ENCODE measurements at places on chromosomes 3 and 15. TPM values are rescaled to one million over a fixed set of nuclear protein-coding genes. Genes with fewer than 3 reads are reported as not detected.

GREM1 gene
- total RNA-seq = 0.98 TPM

CCR1 gene
- total RNA-seq = not detected

ERICH6 gene
- not detected for total RNA-seq

CHRNA5 gene
- 6.9 TPM for total RNA-seq

RFTN1 gene
- 41.2 TPM for total RNA-seq

CD47 gene
- total RNA-seq = 61.4 TPM

ANKRD34C gene
- total RNA-seq = not detected

DET1 gene
- 5.3 TPM for total RNA-seq

MRPL46 gene
- total RNA-seq = 14.7 TPM

DNAH1 gene
- 8.5 TPM for total RNA-seq

TRH gene
- not detected for total RNA-seq

CD200 gene
- 10.2 TPM for total RNA-seq

SAMMSON gene
- not detected for total RNA-seq

THAP10 gene
- 2.8 TPM for total RNA-seq

NEDD4 gene
- 39.5 TPM for total RNA-seq

CHST14 gene
- 18.6 TPM for total RNA-seq

STRA6 gene
- 0.65 TPM for total RNA-seq

SLC6A1 gene
- total RNA-seq = not detected

ANKRD63 gene
- total RNA-seq = not detected

PCNP gene
- 84.5 TPM for total RNA-seq

COL8A1 gene
- 860 TPM for total RNA-seq

HRG gene
- total RNA-seq = not detected

GRAMD1C gene
- 26.8 TPM for total RNA-seq

RTP1 gene
- not detected for total RNA-seq

GOLGA8S gene
- total RNA-seq = not detected

NSMCE3 gene
- total RNA-seq = 7.8 TPM

EXD1 gene
- total RNA-seq = not detected

RASL12 gene
- total RNA-seq = not detected

TM4SF4 gene
- not detected for total RNA-seq

CCDC39 gene
- not detected for total RNA-seq

GPR160 gene
- 7.7 TPM for total RNA-seq

FAM107A gene
- total RNA-seq = 16.0 TPM

SMCO1 gene
- total RNA-seq = not detected

SEMA6D gene
- total RNA-seq = 8.7 TPM

RPL4 gene
- 3,866 TPM for total RNA-seq

GPR171 gene
- total RNA-seq = not detected

LRRC3B gene
- total RNA-seq = not detected

TNFAIP8L3 gene
- 74.1 TPM for total RNA-seq

PDHB gene
- 45.7 TPM for total RNA-seq

TRIM42 gene
- not detected for total RNA-seq

CD80 gene
- not detected for total RNA-seq

INSYN1 gene
- 0.65 TPM for total RNA-seq

USP3 gene
- 65.0 TPM for total RNA-seq

SMARCC1 gene
- total RNA-seq = 76.1 TPM

DNASE1L3 gene
- not detected for total RNA-seq

PPP2R3A gene
- 17.3 TPM for total RNA-seq

CEP63 gene
- 16.5 TPM for total RNA-seq

OR5K1 gene
- not detected for total RNA-seq

GADL1 gene
- total RNA-seq = 0.48 TPM

KIF7 gene
- 3.9 TPM for total RNA-seq

NANOGP8 gene
- total RNA-seq = 0.38 TPM
